Left ventricle myocardium inferior (tissue), 1 donor: ENCODE measurements at places on chromosomes 5 and 9.

DNA sequence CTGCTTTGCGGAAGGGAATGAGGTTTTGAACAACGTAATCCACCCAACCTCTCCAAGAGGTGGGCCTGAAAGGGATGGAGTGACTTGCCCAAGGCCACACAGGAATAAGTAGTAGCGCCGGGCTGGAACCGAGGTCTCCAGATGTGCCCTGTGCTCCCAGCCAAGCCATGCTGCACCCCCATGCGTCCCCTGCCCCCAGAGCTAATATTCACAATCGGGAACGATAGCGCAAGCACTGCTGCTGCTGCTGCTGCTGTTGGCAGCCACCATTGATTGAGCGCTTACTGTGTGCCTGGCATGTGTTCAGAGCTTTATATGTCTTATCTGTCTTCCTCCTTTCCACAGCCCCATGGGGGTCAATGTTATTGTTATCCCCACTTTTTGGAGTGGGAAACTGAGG is 43.9 kb downstream of the AMBP start:
- DNase-seq = no peak

- no peak for DNase-seq
These were observed 80.4 kb downstream of the GCNT4 start for GRCh38 chr5:74971947-74972460.

DNA sequence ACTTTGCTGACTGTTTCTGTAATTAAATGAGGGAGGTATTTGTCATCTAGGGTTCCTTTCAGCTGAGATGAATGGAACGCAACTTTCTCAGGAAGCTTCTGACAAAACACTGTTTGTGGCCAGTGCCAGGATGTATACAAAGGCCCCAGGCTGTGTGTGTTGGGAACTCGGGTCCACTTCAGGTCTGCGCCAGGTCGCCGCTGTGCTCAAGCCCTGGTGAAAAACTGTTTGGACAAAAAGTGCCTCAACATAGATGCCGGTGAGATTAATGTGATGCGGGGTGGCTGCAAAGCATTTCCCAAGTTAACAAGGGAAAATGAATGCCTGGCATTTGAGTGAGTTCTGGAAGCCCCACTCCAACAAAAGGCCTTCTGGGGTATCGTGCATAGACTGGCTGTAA is 156.4 kb downstream of the GABBR2 start:
- DNase-seq = no peak

- no peak for DNase-seq
These were observed 156.4 kb upstream of the MAP3K1 start for GRCh38 chr5:56658972-56659371.

GRCh38 chr9:135544981-135545635 is 818 bp upstream of the OBP2A start:
- DNase-seq = no peak

GRCh38 chr5:108858959-108859358 is 111.3 kb downstream of the FER start:
- no peak for DNase-seq

DNA sequence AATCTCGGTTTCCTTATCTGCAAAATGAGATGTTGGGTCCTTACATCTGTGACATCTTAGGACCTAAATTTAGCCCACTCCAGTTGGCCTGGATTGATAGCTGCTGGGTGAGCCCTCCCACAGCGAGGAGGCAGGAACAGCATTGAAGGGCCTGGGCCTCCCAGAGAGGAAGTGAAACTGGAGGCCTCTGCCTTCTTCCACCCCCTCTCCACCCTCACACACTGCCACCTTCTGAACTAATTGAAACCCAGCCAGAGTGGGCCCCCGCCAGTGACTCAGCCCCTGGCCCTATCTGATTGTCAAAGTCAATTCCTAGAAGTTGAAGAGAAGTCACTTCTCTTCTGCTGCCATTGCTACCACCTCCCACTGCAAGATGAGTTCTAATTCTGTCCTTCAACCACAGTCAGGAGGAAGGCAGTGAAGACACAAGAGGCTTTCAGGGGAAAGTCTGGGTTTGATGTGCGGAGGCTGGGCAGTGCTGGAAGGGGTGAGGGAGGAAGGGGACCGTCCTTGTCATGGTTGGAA is 55.2 kb upstream of the NEK6 start:
- peak; percentile 51 for DNase-seq

GRCh38 chr9:93088656-93089015 is 7.4 kb upstream of the CARD19 start:
- DNase-seq = no peak

GRCh38 chr5:33379757-33380156 is 61.0 kb upstream of the TARS1 start:
- no peak for DNase-seq
